ENCODE measurements at places on chromosomes 7 and 10.
A peak's percentile ranks its signal among the peaks of the same experiment; 100 is the strongest.

DNA sequence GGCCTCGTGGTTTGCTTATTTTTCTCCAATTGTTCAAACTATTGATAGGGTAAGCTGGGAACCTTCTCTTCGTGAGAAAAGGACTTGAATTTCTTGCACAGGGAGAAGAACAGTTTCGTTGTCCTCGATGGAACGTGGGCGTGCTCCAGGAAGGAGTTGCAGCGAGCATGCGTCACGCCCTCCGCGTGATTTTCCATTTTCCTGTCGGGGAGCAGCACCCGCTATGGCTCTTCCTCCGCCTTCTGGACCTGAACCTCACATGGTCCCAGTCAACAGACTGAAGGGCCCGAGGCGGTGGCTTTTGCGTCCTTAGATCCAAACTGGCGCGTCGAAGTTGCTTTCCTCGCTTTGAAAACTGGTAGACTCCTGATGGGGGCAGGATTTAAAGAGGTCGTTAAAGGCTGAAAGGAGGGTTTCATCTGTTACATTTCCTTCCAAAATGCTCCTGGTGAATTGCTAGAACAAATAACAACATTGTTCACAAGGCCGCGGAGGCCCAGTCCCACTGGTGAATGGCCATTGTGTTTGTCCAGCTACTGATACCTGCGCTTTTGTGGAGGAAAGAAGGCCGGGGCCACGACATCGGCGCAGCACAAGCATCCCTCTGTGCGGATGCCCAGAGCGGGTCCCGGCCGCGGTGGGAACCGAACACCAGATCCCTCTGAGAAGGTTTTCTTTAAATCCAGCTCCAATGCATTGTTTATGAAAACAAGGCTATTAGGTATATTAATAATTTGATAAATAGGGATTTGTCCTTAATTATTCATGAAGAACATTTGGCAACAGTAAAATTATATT lies 75.9 kb downstream of the EBF3 start:
- DNase-seq, result no peak

- DNase-seq, result no peak
Observed at GRCh38 chr7:81233208-81233940, 314.5 kb upstream of the SEMA3C start.

DNA sequence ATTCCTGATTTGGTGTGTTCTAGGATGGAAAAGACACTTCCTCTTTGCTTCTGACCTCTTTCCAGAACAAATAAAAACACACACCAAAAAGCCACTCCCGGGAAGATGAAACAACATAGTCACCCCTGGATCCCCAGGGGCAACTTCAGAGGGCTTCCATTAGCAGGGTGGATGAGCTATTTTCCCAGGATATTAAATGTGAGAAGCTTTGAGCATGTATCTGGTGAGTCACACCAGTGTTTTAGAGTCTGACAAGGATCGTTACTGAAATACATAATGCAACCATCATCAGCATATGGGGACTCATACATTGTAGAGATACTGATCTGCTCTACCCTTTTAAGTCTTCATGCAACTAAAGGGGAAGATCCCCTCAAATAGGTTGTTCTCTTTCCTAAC lies 115.5 kb upstream of the ZNF438 start:
- peak; percentile 69 for DNase-seq

DNA sequence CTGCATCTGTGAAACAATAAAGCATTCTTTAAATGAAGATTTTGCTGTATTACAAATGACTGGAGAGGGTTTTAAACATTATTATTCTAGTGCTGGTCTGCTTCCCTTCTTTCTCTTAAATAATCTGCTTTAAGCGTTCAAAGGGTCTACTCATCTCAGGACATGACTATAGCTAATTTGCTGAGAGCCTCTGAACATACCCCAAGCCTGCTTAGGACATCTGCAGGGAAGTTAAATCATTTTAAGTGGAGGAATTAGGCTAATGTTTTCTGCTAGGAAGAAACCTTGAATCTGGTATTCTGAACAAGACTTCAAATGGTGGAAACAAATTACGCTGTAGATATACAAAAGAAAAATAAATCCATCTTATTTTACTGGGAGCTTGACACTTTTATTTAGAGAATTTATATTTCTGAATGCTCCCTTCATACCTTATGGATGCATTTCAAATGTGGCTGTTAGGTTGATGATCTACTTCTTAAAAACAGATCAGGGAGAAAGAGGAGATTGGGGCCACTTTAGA lies 124.4 kb upstream of the ITGB1 start:
- DNase-seq, result no peak

GRCh38 chr7:6258440-6259182 lies 13.8 kb downstream of the CYTH3 start:
- peak; percentile 93 for DNase-seq

DNA sequence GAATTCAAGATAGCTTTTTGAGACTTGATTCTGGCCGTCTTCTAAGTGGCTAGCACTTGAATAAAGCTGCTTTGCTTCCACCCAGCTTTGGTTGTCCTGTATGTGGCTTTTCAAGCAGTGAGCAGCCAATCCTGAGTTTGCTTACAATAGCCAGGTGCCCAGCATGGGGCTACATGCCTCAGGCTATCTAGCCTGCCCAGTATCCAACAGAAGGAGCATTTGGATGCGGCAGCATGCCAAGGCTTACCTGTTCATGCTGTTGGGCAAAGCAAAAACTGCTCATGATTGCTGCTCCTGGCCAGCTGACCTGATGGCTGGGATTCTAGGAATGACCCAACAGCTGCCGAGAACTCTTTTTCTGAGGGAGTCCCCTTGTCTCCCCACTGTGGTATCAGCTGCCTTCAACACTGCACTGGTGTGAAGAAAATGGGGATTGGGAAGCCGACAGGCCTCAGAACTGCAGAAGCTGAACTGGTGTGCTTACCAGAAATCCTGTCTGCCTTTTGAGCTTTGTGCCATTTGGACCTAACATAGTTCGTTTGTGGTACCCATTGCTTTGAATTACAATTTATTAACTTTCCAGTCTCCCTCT lies 618.9 kb upstream of the IGFBP3 start:
- no peak for DNase-seq

DNA sequence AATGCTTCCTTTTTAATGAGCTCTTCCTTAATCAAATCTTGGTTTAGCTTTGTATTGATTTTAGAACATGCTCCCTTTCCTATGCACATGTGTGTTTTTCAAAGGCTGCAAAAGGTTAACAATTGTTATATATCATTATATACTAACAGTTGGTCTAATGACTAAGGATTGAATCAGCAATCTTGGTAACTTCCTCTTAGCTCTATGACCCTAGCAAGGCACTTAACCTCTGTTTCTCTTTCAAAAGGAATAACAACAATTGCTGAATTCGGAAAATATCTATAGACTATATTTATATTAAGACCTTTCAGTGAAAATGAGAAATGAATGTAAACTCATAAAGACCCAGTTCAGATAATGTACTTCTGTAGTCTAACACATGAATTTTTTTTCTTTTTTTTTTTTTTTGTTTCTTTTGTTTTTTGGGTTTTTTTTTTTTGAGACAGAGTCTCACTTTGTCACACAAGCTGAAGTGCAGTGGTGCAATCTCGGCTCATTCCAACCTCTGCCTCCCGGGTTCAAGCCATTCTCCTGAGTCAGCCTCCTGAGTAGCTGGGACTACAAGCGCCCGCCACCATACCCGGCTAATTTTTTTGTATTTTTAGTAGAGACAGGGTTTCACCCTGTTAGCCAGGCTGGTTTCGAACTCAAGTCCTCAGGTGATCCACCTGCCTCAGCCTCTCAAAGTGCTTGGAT lies 48.8 kb downstream of the HOXA1 start:
- no peak for DNase-seq

GRCh38 chr7:11175887-11176286 lies 202.2 kb downstream of the PHF14 start:
- no peak for DNase-seq

DNA sequence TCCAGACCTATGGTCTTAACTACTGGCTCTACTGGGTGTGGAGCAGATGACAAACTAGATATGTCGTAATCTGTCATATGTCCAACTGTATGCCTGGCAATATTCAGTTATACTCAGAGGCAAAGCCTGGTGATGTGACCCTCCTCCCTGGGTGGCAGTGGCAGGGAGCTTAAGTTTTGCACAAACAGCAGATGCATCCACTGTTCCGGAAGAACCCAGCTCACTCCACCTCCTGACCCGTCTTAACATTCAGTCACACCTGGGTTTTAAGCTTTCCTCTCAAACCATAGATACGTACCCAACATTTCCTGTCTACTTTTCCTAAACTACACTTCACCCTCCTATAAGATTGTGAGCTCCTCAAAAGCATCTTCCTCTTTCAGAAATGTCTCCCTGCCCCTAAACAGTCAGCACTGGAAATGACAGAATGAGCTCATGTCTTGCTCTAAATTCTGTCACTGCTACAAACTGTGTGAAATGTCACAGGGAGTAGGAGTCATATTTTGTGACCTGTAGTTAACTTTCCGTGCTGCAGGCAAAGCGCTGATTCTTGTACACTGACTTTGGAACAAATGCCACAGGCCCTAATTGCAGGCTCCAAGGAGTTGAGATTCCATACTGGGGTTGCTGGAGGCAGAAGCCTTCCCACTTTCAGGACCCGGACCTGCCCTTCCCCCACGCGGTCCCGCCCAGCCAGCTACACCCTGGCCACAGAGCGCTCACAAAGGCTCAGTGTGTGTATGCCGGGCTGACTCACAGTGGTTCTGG lies 23.9 kb downstream of the SCD start:
- peak; percentile 83 for DNase-seq

DNA sequence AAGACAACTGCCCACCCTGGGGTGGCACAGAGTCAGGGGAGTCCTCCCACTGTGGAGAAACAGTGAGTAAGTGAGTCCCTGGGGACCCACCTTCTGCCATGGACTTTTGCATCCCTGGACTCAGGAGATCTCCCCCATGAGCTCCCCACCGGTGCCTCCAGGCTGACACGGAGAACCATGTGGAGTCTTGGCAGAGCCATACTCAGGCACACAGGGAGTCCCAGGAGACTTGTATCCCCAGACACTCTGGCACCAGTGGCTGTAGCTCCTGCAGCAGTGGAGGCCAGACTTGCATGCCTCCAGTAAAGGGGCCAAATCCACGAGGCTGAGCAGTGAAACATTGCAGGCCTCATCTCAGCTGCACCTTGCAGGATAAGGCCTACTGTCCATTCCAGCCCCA lies 791.4 kb downstream of the PCDH15 start:
- no peak for DNase-seq

DNA sequence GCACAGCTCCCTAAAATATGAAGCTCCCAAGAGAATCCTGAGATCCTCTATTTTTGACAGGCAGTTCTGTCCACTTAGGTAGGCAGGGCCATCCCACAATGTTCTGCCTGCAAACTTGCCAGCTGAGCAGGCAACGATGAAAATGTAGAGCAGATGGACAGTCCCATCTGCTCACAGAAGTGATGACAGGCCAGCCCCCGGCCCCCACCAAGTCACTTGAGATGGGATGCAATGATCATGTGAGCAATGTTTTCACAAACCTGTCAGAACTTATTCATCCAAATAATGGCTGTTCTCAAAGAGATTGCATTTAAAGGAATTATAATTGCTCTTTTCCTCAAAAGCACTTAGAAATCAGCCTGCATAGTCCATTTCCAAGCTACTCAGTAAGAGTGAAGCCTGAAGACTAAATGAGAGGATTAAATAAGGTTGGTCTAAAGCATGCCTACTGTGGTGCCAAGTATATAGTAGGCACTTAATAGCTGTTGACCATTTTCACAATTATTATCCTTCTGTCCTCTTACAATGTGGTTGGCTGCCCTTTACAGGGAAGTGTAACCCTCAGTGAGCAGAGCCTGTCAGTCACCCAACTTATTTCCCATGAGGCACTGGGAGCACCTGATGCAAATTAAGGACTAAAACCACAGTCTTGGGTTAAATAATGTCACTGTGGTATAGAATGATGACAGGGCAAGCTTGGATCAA lies 301.2 kb downstream of the FGFR2 start:
- no peak for DNase-seq

GRCh38 chr7:124713086-124713485 lies 52.5 kb downstream of the GPR37 start:
- no peak for DNase-seq

GRCh38 chr7:117800406-117800805 lies 72.8 kb downstream of the CTTNBP2 start:
- peak; percentile 21 for DNase-seq

DNA sequence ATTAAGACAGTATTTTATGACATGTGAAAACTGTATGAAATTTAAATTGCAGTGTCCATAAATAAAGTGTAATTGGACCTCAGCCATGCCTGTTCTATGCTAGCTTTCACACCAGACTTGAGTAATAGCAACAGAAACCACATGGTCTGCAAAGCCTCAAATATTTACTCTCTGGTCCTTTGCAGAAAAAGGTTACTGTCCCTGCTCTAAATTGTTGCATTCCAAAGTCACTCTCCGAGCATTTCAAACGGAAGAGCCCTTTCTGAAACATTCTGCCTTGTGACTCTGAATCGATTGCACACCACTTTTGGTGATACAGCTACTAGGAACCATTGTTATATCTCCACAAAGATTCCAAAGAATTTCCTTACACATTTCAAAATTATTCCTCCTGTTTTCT lies 81.0 kb upstream of the STK17A start:
- peak; percentile 67 for DNase-seq

DNA sequence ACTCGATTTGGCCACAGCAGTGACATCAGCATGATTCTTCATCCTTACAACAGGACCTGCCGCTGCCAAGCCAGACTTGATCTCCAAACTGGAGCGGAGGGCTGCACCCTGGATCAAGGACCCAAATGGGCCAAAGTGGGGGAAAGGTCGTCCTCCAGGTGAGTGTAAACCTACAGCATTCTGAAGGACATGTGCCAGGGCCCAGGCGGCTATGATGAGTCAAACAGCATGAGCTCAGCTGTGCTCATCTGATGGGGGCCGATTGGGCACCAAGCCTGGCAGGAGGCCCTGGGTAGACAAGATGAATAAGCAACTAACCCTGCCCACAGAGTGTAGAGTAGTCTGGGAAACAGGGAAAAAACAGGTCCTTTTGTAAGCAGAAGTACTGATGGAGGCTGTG lies 14.4 kb upstream of the ATP6V0E2 start:
- DNase-seq, result no peak
